Fibroblast of skin of left biceps (primary cell): ENCODE measurements at places on chromosomes 4 and X.

DNA sequence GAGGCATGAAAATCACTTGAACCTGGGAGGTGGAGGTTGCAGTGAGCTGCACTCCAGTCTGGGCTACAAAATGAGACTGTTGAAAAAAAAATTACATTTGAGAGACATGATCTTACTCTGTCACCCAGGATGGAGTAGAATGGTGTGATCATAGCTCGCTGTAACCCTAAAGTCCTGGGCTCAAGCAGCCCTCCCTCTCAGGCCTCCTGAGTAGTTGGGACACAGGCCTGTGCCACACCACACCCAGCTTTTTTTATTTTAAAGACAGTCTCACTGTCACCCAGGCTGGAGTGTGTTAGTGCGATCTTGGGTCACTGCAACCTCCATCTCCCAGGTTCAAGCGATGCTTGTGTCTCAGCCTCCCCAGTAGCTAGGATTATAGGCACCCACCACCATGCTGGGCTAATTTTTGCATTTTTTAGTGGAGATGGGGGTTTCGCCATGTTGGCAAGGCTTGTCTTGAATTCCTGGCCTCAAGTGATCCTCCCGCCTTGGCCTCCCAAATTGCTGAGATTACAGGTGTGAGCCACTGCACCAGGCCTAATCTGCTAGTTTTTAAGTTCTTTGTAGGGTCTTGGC lies 6.1 kb downstream of the RPS3A start:
- no peak for DNase-seq

- DNase-seq: no peak
These were observed 1587.3 kb upstream of the TENM3 start for GRCh38 chr4:180655886-180656285.

GRCh38 chr4:111883557-111883999 lies 261.7 kb upstream of the FAM241A start:
- DNase-seq: no peak

GRCh38 chr4:86274642-86275041 lies 85.2 kb downstream of the MAPK10 start:
- no peak for DNase-seq

- peak; percentile 2 for DNase-seq
These were observed 145.5 kb downstream of the NWD2 start for GRCh38 chr4:37389967-37390580.

DNA sequence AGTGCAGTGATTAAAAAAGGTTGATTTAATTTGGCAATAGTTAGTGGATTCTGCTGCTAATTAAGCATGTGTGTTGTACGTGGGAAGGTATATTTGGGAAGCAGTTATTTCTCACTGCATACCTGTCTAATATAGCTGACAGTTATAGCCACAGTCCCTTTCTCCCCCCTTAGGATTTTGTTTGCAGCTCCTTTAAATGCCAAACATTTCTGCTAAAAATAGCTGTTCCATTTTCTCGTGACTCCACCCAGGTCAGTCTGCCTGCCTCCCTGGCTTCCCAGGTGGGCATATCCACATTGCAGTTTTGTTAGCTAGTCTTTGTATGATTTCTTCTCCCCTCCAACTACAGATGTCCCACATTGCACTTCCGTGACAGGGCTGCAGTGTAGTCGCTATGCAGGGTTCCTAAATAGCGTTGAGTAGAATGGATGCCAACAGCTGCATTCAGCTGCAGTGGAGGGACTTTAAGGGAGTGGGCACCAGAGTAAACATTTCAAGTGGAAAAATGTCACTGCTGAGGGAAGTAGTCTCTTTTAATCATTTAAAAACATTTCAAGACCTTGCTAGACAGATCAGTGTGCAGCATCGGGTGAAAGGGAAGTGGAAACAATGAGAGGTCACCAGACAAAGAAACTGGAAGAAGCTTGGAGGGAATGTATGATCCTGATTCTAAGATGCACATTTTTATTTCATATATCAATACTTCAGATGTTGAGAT lies 326.3 kb downstream of the RAPGEF2 start:
- DNase-seq: no peak

DNA sequence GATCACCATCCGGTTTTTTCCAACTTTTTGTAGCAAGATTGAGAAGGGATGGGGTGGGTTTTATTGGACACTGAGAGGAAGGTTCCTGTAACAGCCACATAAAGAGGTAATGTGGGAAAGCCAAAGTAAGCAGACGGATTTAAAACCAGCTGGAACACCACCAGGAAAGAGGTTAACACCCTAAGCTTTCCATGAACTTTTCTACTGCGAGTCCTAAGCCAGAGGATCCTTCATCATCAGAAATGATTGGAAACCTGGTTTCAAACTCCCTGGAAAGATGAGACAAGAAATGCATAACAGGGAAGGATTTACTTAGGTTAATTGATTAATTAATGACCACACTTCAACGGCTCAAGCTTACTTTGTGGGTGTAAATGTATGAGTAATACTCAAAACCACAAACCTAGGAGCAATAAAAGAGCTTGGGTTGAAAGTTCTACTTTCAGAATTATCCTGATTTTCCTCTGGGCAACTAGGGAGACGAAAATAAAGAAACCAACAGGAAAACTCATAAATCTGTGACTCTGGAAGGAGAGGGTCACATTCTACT lies 91.5 kb downstream of the COX18 start:
- DNase-seq: no peak

GRCh38 chrX:21838937-21839333 lies 482 bp upstream of the MBTPS2 start:
- DNase-seq: peak; percentile 4

- no peak for DNase-seq
These were observed 113.5 kb downstream of the PTTG2 start for GRCh38 chr4:38073596-38074234.

DNA sequence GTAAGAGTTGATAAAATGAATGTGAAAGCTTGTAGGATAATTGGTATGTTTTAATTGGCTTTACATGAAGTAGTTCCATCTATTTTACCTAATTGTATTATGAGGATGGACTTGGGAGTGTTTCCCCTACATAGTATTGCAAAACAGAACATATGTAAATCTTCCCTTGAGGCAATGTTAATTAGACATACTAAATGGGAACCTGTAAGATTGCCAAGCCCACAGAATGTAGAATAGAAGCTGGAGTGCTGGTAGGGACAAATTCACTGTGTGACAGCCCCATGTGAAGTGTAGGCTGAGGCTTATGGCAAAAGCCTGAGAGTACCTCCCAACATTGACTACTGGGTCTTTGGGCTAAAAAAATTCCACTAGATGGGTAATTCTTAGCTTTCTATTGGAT lies 615.0 kb upstream of the AMOT start:
- no peak for DNase-seq

DNA sequence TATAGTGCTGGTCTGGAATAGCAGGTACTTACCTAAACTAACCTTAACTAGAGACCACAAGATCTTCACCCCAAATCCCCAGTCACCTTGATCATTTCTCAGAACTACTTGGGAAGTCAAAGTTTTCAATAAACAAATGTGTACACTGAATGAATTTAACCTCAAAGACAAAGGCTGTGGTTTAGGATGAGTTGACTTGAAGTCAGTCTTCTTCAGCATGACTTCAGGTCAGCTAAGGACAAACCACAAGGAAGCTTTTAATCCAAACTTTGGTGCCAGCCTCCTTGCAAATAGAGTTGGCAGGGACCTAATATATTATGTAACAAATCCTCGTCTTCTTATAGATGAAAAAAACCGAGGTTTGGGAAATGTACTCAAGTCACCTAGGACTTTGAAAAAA lies 21.2 kb upstream of the VCX2 start:
- DNase-seq: no peak

- no peak for DNase-seq
These were observed 25.8 kb upstream of the SOD3 start for GRCh38 chr4:24769571-24769970.

DNA sequence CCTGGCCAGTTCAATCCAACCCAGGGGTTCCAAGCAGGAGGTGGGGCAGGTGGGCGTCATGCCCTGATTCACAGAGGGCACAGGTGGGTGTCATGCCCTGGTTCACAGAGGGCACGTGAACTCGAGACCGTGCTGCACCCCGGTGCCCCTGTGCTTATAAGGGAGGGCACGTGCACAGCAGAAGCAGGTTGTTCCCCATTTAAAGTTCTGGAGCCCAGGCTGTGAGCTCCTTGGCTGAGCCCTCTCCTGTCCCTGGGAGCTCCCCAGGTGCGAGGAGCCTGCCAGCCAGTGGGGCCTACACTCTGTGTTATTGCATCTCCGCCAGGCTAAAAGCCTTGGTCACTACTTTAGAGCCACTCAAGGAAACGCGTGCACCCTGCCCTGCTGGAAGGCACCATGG lies 3.2 kb upstream of the CPZ start:
- no peak for DNase-seq

DNA sequence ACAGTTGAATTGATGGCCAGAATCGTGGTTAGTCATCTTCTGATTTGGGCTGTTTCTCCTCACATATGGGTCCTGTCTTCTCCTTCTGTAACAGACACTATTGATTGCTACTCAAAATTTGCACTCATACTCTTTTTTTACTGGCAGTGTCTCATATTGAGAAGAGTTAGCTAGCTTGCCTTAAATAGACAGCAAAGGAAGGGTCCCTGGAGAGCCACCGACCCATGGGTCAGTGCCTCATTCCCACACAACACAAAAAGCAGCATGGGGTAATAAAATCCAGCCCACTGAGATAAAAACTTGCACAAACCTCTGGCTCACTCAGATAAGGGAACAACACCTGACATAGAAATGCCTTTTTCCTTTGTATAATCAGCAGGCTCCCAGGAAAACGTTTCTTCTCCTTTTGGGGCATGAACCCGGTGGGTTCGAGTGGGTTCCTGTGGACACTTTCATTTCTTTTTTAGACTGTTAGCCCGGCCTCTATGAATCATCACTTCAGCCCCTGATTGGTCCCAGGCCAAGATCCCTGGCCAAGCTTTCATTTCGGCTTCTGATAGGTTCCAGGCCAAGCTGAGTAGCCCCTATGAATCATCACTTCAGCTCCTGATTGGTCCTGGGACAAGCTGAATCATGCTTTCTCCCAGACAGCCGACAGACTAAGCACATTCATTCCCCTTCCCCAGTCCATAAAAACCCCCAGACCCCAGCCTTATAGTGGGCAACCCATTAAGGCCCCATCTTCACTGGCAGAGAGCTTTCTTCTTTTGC lies 408.1 kb downstream of the DCAF12L2 start:
- DNase-seq: no peak

GRCh38 chr4:76523593-76523992 lies 88.6 kb downstream of the SHROOM3 start:
- no peak for DNase-seq

- DNase-seq: no peak
These were observed 1.1 kb downstream of the MORF4L2 start for GRCh38 chrX:103685396-103685795.

- DNase-seq: no peak
These were observed 151.8 kb downstream of the SPATA18 start for GRCh38 chr4:52202931-52203330.

DNA sequence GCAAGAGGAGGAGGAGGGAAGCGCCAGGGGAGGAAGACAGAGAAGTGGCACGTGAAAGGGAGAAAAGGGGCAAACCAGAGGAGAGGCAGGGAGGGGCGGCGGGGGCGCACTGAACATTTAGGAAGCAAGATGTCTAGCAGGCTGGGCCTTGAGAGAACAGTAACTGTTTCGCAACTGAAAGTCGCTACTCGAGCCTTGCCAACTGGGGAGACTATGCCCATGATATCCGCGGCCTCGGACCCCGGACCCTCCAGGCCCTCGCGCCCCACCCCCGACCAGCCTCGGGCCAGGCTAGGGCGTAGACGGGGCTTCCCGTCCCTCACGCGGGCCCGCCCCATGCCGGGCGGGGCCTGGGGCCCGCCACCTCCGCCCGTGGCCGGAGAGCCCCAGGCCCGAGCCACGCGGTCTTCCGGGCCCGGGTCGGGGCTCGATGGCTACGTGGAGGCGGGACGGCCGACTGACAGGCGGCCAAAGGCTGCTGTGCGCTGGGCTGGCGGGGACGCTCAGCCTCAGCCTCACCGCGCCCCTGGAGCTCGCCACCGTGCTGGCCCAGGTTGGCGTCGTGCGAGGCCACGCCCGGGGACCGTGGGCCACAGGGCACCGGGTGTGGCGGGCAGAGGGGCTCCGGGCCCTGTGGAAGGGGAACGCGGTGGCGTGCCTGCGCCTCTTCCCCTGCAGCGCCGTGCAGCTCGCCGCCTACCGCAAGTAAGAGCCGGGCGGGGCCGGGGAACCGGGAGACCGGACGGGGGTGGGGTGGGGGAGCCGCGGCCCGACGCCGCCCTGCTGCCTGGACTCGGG lies at the start of gene SLC25A43:
Gene SLC25A43 (plus strand): TSS at position 363 of the 798 bp plus-strand sequence. CDS start 68 bp downstream, at position 431.
- DNase-seq: no peak

DNA sequence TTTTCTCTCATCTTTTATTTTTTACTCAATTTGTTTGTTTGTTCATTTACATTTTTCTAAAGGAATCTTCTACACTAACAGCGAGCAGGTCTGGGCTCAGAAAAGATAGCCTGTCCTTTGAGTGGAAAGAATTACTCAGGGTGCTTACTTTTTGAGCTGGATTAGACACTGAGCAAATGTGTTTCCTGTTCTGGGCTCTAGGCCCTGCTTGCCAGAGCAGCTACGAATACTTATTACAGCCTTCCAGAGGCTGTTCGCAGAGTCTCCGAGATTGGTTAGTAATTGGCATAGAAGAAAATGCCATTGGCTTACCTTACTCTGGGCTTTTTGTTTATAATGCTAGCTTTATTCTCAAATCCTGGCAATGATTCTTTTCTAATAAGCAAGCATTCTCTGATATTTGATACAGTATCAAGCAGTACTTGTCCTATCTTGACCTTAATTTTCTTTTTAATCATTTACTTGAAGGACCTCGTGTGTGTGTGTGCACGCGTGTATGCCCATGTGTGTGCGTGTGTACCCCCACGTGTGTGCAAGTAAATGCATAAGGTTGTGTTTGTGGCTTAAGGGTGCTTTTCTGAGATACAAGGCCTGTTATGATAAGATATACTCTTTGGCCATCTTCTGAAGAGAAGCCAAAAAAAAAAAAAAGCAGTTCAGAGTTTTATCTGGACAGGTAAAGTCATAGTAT lies 76.2 kb upstream of the GRXCR1 start:
- DNase-seq: no peak

GRCh38 chr4:99762728-99763127 lies 53.9 kb upstream of the DAPP1 start:
- DNase-seq: no peak
